T-cell (primary cell): ENCODE measurements at places on chromosomes 13 and 19.
A peak's percentile ranks its signal among the peaks of the same experiment; 100 is the strongest.

- no peak for DNase-seq
These were observed 1.9 kb upstream of the RASA3 start for GRCh38 chr13:114134111-114134943.

DNA sequence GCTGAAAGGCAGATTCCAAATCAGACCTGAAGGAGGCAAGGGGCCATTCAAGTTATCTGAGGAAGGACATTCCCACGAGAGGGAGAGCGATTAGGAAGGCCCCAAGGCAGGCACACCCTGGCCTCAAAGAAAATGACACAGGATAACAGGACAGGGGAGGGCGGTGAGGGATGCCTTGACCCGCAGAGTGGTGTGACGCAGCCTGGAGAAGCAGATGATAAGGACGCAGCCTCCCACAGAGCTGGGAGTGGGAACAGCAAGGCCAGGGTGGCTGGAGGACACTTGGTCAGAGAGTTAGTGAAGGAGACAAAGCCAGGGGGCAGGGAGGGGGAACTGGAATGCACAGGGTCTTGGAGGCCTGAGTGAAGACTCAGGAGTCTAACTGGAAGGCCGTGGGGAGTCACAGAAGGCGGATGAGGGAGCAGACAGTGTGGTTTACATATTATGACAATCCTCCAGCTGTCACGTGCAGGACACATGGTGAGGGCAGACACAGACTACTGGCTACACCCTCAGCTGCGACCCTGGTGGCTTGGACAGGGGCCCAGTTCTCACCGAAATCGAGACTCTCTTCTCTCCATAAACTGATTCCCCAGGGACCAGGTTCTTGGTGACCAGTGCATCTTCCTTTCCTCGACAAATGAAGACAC, 5.8 kb upstream of the DYRK1B start:
- DNase-seq, result no peak

DNA sequence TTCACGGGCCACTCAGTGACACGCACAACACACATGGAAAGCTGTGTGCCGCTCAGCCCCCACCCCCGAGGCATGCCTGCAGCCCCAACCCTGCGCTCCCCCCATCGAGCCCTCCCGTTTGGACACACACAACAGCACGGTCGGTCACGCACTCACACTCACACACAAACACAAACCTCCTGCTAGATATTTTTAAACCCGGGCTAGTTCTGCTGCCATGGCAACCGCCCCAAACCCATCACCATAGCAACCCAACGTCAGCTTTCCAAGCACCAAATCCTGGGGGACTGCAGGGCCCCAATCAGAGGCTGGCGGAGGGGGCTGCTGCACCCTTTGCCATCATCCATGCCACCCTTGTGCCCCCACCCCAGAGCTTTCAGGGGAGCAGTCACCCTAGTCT, 2.5 kb upstream of the NOVA2 start:
- no peak for DNase-seq

DNA sequence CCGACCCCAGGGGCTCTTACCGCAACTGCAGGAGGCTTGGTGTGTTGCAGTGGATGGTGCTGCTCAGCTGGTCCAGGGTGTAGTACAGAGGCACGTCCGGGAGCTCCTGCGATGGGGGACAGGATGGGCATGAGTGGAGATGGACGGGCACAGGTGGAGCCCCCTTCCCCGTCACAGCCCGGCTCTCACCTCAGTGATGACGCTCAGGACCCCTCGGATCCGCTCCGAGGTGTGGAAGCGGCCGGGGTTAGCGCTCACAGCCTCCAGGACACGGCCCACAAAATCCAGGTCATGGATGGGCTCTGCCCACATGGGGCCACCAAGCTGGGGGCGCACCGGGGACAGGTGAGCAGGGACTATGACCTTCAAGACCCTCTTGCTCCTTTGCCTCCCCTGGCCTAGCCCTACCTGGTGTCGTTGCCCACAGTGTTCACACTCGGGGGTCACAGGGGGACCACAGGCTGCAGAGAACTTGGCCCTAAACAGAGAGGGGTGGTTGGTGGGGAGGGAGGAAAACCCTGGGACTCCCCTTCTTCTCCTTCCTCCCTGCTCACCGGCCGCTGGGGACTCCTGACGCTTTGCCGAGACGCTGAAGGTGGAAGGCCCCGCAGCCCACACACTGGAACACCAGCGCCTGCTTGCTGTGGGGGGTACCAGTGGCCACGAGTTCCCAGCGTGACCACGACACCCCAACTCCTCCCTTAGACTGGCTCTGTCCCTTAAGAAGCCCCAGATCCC, 6.9 kb upstream of the LYL1 start:
- no peak for DNase-seq

GRCh38 chr13:97246596-97247158, 24.5 kb downstream of the MBNL2 start:
- DNase-seq, result no peak

GRCh38 chr19:46229442-46229841, at the start of gene IGFL1:
Gene IGFL1, plus strand, starts transcription at chr19:46229742. Its CDS starts 33 bp downstream, at chr19:46229775.
- no peak for DNase-seq

DNA sequence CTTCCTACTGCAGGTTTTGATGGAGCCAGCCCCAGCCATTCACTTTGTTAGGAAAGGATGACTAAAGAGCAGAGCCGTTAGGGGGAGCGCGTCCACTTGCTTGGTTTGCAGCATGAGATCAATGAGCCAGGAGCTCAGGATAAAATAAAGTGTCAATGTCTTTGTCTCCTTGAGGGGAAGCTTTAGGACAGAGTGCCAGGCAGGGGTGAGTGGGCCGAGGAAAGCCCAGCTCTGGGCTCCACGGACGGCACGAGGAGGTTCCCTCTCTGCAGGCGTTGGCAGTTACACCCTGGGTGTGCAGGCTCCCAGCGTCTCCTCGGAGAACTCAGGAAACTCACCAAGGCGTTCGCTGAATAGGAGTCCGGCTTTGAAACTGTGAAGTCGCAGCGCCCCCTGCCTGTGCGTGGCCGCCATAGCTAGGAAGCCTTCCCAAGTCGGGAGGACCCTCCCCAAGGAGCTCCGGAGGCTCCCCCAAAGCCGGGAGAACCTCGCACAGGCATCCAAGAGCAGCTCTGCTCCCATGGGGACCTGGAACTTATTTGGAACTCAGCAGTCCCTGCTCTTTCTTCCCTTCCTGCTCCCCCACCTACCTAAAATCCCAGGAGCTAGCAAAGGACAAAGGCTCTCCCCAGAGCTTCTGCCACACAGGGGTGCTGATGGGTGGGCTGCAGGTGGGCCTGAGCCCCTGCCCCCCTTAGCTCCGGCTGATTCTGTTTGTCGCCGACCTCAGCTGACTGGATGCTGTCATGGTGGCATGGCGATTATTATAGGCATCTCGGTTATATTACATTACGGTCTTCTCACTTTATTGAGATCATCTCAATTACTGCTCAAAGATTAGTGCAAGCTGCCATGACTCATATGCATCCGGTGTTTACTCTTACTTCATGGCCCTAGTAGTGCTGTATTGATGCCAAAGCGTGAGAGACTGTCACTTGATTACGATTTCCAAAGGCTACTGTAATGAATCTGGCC, 34.4 kb downstream of the GSX1 start:
- peak; percentile 65 for DNase-seq

DNA sequence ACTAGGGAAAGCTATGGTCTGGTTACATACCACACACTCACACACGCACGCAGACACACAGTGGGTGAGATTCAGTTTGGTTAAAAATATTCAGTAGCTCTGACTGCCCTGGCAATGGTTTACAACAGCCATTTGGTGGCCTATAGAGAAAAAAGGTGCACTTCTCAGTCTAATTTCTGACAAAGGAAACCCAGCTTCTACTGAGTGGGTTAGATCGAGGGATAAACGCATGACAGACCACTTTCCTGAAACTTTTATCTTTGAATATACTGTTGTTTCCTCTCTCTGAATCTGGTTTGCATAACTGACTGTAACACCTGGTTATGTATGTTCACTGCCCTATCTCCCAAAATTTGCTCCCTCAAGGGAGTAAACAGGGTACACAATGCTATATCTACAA, 2.5 kb downstream of the LIG4 start:
- no peak for DNase-seq

GRCh38 chr19:49437231-49437630, 4.1 kb downstream of the SLC17A7 start:
- DNase-seq, result no peak

GRCh38 chr13:42266473-42266872, 5.5 kb upstream of the AKAP11 start:
- no peak for DNase-seq

GRCh38 chr19:29320618-29321017, 107.7 kb upstream of the UQCRFS1 start:
- no peak for DNase-seq

DNA sequence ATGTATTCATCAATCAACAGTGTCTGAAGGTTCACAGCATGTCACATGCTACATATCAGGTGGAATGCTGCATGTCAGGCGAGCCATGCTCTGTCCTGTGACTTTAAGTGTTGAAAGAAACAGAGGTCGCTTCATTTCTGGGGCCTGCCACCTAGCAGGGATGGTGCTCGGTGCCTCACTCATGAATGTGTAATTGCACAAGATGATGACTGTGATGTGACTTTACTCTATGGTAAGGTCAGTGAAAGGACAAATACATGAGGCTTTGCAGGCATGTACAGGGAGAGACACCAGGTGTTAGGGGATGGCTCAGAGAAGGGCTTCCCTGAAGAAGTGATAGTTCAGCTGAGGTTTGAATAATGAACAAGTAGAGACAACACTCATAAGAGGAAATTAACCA, 66.7 kb downstream of the FRY start:
- no peak for DNase-seq

DNA sequence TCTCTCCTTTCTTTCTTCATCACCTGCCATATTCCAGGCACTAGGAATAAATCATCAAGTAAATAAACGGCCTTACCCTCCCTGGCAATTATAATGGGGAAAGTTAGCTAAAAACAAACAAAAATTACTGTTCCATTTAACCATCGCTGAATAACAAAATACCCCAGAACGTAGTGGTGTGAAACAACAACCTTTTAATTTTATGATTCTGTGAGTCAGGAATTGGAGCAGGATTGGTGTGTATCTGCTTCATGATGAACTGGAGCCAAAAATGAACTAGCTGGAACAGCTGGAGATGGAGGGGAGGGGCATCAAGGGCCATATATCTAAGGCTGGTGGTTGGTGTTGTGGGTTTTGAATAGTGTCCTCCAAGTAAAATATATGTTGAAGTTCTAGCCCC, 3.7 kb upstream of the CADM4 start:
- DNase-seq, result no peak

DNA sequence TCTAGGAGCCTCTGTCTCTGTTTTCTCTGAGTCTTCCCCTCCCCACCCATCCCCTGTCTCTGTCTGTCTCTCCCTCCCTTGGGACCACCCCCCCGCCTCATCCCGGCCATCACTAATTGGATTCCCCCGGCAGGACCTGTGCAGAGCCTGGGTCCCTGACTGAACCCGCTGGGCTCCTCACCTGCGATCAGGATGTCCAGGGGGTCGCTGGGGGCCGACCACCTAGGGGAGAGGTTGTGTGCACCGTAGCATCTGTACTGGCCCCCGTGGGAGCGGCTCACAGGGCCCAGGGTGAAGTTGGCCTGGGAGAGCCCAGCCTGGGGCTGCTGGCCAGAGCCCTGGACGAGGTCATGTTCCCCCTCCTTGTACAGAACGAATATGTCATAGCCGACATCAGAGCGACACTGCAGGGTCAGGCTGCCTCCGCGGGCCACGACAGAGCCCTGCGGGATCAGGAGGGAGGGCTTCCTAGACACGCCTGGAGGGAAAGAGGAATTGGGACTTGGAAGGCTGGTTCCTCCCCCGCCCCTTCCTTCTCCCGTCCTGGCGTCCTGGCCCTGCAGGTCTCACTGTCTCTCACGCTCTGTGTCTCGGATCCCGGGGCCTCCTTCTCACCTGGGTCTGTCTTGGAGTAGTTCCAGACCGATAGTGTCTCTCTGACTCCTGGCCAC, 1.8 kb downstream of the LILRB5 start:
- DNase-seq, result no peak

DNA sequence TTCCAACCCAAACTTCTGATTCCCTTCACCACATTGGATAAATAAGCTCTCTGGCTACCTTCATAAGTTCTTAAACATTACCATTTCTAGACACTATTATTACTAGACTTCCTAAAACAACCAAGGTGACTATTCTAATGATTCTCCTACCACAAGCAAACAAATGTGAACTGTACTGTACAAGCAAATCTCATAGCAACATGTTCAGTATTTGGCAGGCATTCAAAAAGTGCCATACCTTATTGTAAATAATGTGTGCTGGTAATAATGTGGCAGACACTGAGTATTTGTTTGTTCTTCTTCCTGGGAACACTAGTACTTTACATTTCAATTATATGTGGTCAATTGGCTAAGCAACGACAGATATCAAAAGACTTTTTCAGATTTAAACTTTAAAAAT, 986.0 kb upstream of the SPRY2 start:
- DNase-seq, result no peak

DNA sequence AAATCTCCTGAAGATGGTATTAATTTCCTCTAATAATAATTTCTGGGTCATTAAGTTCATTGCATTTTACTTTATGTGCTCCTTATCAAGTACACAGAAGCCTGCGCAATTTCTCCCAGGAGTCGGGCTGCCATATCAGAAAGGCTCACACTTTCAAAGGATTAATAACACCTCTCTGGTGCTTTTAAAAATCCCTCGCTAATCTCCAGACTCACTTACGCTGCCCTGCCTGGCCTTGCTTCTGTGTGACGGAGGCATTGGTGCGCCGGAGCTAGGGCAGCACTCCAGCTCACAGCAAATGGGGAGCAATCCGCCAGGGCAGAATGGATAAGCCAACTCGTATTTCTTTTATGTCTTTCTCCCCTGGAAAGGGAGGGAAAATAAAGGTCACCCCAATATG, 300.8 kb downstream of the EFNB2 start:
- DNase-seq, result no peak

- DNase-seq, result no peak
These were observed 695.3 kb downstream of the DIAPH3 start for GRCh38 chr13:59468396-59468795.

DNA sequence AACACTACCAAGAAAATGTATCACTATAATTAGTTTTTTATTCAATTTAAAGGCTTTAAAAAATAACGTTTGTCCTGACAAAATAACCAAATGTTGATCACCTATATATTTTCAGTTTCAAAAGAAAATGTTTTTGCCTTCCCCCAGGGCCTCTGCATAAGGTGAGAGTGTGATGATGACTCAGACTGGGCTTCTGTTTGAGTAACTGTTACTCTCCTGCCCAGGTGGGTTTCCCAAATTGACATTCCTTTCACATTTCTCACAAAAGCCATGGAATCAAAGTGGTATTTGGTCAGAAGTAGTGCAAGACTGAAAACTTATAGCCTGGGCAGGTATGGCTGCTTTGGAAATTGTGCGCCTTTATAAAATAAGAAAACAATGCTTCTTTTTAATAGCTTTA, 180.6 kb downstream of the COG6 start:
- no peak for DNase-seq

DNA sequence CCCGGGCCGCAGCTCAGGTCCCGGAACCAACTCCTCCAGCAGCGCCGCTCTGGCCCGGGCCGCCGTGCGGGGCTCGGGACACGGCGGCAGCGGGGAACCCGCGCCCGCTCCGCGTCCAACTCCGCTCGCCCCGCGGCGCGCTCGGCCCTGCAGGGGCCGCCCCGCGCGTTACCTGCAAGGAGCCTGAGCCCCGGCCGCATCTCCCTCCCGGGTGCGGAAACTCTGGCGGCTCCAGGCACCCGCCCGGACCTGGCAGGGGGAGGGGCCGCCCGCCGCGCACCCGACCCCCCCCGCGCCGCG, at the start of gene TMTC4:
TMTC4 (minus strand) TSS at position 224 of the 300 bp plus-strand sequence. CDS start 4,433 bp downstream, outside the sequence.
- no peak for DNase-seq

- no peak for DNase-seq
These were observed 29.6 kb upstream of the KLF2 start for GRCh38 chr19:16295057-16295456.

GRCh38 chr13:39684531-39685137, 29.2 kb downstream of the COG6 start:
- DNase-seq, result no peak
